ENCODE measurements at places on chromosomes 2 and 18.
A peak's percentile ranks its signal among the peaks of the same experiment; 100 is the strongest.

- no peak for DNase-seq
Observed at GRCh38 chr2:53572696-53573095, 194.9 kb upstream of the CHAC2 start.

- DNase-seq, result no peak
Observed at GRCh38 chr2:57080035-57080434, 896.2 kb downstream of the CCDC85A start.

DNA sequence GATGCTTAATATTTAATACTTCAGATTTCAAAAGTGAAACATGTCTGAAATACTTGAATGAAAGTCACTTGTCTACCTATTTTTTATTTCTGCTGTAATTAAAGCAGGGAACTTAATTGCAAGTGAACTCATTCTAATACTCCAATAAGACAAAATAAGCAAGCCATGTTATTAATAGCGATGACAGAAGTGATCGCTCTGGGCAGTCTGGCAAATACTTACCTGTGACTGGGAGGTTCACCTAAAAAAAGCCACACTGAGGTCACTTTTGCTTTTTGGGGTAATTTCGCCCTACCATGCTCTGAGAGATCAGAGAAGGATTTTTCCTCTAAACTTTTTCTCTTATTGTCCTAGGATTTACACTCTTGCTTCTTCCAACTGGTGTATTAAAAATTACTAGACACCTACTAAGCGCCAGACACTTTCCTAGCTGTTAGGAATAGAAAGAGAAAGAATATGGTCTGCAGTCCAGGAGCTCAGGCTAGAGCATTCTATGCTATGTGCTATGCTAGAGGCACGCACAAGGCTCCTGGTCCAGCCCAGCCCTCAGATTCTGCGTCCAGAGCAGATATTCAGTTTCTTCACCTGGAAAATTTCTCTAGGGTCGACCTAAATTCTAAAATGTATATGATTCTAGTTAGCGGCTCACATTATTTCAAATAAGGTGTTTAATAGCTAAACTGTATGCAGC, 26.5 kb upstream of the PPP1CB start:
- DNase-seq, result no peak

- peak; percentile 44 for DNase-seq
Observed at GRCh38 chr18:67417864-67418523, 98.5 kb downstream of the DSEL start.

GRCh38 chr2:214294426-214294825, 116.4 kb upstream of the VWC2L start:
- no peak for DNase-seq

DNA sequence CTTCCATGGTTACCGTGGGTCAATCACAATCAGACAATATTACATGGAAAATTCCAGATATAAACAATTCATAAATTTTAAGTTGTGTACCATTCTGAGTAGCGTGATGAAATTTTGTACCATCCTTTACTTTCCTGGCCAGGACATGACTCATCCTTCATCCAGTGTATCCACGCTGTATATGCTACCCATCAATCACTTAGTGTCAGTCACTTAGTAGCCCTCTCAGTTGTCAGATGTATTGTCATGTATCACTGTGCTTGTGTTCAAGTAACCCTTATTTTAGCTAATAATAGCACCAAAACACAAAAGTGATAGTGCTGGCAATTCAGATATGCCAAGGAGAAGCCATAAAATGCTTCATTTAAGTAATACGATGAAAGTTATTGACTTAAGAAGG, 282.6 kb downstream of the CPS1 start:
- DNase-seq, result no peak

DNA sequence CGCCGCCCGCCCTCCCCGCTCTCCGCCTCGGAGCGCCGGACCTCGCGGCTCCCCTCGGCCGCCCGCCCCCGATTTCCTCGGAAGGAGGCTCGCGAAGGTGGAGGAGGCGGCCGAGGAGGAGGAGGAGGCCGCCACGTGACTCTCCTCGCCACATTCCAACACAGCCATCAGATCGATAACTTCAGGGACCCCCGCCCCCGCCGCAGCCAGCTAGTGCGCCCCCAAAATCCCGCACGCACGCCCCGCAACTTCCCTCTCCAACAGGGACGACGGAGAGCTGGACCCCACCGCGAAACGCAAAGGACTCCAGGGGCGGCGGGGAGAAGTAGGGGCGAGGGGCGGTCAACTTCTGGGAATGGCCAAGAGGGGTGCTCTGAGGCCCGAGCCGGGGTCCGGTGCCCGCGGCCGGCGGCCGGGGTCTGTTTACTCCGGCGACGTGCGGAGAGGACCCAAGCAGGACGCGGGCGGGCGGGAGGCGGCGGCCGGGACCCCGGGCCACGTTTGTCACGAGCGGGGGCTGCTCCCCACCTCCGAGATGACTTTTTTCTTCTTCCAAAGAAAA, 2.0 kb downstream of the ZNF521 start:
- DNase-seq, result peak; percentile 78

DNA sequence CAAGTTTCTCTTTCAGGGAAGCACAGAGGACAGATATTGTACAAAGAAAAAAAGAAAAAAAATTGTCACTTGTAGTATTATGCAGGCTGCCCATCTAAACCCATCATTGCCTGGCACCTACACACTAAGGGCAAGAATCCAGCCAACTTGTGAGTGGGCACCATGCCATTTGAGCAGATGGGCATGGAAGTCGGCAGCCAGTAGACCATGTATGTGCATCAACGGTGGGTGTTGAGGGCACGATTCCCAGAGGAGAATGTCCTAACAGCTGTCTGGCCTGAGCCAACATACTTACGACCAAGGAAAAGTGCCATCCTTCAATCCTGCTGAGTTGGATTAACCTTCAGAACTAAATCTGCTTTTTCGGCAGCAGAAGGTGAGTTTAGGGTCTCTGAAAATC, 63.9 kb downstream of the ARHGAP15 start:
- peak; percentile 81 for DNase-seq

- DNase-seq, result no peak
Observed at GRCh38 chr18:59904011-59904601, 4.3 kb downstream of the PMAIP1 start.

- DNase-seq, result no peak
Observed at GRCh38 chr2:219416235-219416602, 2.0 kb upstream of the DES start.

- DNase-seq, result no peak
Observed at GRCh38 chr2:135768863-135769262, 27.2 kb downstream of the UBXN4 start.

GRCh38 chr2:220353897-220354296, 726.5 kb downstream of the SLC4A3 start:
- no peak for DNase-seq

GRCh38 chr2:27640722-27641245, 11.9 kb downstream of the GPN1 start:
- no peak for DNase-seq

DNA sequence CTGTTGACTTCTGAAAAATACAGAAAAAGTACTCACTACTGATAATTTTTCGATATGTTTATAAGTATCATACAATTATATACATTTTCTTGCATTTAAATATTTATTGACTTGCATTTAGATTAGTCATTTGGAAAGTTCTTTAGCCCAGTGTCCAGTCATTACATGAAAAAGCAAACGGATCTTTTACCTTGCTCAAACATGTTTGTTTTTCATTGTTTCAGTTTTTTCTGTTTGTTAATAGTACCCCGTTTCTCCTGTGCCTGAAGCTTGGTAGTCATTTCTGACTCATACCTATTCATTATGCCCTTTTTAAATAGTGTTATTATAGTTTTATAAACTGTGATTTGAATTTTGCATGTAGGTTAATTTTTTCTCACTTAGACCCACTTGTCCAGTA, 28.1 kb downstream of the CEP192 start:
- no peak for DNase-seq
